Activated T-helper 1 cell treated with Interleukin-2 at 50 U/mL for 16 hours (primary cell): ENCODE measurements at places on chromosomes 7 and 10.

DNA sequence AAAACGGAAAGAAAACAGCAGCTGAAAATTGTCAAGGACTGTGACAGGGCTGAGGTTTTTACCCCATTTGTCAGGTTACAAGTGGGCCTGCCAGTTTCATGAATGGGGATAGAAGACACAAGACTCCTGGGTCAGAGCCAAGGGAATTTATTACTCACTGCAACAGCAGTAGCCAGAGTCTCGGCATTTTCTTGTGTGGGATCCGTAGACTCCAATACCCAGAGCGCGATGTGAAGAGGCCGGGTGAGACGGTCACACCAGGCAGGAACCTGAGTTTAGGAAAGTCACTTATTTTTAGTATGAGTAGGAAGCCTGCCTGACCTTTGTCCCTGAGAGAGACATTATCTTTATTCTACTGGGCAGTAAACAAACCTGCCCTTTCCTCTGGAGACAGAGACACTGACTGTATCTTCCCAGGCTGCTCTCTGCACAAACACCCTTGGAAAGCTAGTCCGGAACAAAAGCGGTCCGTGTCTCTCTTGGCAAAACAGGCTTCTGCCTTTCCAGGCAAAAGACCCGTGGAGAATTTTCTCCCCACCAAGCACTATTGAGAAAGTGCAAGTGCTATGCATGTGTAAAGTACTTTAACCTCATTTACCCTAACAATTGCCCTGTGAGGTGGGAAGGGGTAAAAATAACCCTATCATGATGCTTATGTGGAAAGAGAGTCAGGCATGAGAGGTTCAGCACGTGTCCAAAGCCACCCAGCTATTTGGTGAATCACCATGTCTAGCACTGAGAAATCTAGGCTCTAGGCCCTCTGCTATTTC lies 58.4 kb downstream of the JCAD start:
- no peak for DNase-seq

- DNase-seq, result no peak
Observed at GRCh38 chr10:4776234-4776638, 49.8 kb upstream of the AKR1E2 start.

GRCh38 chr10:11510736-11511135 lies 100.7 kb downstream of the USP6NL start:
- no peak for DNase-seq

GRCh38 chr7:24545215-24545614 lies 28.0 kb upstream of the PALS2 start:
- no peak for DNase-seq

- DNase-seq, result no peak
Observed at GRCh38 chr10:123502983-123503382, 163.2 kb upstream of the GPR26 start.
